ENCODE measurements at places on chromosomes 4 and X.

- DNase-seq, result no peak
Observed at GRCh38 chrX:31993637-31994036, 921.8 kb upstream of the FTHL17 start.

GRCh38 chr4:122652379-122652778 is 31.5 kb upstream of the IL21 start:
- DNase-seq, result peak; percentile 71

- DNase-seq, result no peak
Observed at GRCh38 chr4:98794565-98795205, 134.2 kb downstream of the EIF4E start.

GRCh38 chr4:74023709-74024108 is 14.8 kb downstream of the CXCL3 start:
- DNase-seq, result no peak

DNA sequence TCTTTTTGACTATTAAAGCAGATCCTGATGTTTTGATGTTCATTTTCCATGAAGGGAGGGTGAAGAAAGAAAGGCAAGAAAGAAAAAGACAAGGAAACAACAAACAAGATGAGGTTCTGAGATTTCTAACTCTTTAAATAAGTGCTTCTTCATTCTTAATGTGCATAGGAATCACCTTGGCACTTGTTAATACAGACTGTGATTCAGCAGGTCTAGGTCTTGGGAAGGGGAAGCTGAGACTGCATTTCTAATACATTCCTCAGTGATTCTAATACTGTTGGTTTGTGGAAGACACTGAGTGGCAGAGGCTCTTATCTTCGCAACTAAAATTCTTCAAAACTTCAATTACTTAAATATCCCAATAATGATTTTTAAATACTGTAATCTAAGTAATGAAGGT is 95.2 kb upstream of the NAP1L5 start:
- DNase-seq, result no peak

GRCh38 chr4:150224896-150225591 is 146.8 kb downstream of the DCLK2 start:
- no peak for DNase-seq

DNA sequence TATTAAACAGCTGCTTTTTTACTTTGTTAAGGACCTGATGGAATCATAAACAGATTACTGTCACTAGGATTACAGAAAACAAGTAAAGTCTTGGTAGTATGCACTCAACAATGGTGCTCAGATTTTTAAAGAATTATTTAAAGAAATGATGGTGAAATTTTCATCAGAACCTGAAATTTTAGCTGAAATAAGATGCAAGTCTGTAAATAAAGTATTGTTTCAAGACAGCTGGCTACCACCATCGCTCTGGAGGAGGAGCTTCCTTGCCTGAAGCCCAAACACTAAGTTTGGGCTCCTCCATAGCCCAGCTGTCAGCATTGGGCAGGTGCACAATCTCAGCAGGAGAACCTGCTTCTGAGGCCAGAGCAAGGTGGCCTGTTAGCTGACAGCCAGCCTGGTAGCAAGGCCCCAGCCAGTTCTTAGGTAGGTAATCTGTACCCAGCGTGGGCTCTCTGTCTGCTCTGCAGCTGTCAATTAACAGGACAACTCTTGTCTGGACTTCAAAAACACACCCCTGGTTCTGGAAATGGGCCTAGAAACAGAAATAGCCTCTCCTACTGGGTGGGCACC is 4.6 kb downstream of the GAB1 start:
- DNase-seq, result no peak

- DNase-seq, result no peak
Observed at GRCh38 chr4:8639021-8639420, 46.5 kb downstream of the CPZ start.

DNA sequence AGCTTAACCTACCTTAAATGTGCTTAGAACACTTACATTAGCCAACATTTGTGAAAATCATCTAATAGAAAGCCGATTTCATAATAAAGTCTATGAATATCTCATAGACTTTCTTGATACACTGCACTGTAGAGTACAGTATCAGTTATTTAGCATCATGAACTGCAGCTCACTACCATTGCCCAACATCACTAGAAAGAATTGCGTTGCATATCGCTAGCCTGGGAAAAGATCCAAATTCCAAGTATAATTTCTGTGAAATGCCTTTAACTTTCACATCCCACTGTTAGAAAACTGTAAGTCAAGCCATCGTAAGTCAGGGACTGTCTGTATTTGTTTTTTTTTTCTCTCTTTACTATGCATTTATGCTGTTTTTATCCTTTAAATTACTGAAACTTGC is 918.6 kb upstream of the PABPC4L start:
- no peak for DNase-seq

Data from COLO829 (cell line).